ENCODE measurements at places on chromosomes 16 and 17.
A peak's percentile ranks its signal among the peaks of the same experiment; 100 is the strongest.

DNA sequence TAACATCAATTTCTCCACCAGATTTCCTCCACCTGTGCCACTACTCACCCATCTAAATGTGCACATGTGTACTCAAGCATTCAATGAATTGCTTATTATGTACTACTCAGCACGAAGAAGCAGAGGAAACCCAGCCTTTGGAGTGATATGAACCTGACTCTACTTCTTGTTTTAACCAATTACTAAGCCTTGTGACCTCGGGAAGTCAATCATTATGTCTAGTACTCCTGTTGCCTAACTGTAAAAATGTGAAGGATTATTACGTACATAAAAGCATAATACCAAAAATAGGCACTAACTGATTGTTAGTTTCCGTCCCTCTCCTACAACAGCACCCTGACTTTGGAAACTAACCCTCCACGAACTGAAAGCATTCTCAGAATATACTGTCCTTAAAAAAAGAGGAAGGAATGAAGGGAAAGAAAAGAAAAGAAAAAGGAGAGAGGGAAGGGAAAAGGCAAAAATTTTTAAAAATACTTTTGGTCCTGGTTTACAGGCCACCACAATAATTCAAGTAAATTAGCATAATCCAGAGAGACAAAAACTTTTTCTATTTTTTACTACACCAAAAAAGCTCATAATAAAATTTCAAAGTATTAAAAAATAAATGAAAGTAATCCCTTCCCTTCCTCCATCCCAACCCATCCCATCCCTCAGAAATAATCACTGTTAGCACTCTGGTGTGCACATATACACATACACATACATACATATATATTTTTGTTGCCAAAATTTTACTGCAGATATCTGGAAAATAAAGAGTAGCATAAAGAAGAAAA, 53.6 kb downstream of the KANSL1 start:
- no peak for DNase-seq

GRCh38 chr17:74394977-74395376, 27.7 kb downstream of the GPR142 start:
- DNase-seq, result no peak

GRCh38 chr16:2527071-2527783, 4.0 kb downstream of the CEMP1 start:
- DNase-seq, result no peak

DNA sequence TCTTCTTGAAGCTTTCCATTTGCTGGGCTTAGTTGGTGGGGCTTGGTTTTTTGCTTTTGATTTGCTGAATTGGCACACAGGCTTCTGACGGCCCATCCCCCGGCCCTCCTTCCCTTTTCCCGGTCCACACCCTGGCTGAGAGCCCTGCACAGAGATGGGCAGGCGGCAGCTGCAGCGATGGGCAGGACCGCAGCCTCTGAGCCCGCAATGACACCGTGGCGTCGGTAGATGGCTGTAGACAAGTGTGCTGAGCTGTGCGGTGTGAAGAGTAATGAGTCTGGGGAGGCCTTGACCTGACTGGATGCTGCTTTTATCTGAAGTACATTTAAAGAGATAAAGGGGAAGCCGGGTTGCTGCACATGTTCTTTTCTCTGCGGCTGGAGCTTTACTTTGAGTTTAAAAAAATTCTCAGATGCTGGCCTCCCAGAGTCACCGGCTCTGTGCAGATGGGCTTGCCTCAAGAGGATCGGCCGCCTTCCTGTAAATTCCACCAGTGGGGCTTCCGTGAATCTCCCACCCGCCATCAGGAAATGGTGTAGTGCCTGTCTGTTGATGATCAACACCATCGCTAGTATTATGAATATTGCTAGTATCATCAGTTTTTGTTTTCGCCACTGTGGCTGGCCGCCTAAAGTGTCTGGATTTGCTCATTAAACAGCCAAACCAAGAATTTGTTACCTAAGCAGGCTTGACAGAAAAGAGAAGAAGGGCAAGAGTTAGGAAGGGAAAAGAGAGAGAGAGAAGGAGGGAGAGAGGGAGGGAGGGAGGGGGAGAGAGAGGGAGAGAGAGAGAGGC, 245.6 kb upstream of the RBFOX1 start:
- DNase-seq, result peak; percentile 33

- no peak for DNase-seq
Measured at GRCh38 chr17:58808609-58809563, 53.2 kb downstream of the PPM1E start.

- DNase-seq, result no peak
Measured at GRCh38 chr16:81651758-81652718, 127.1 kb upstream of the PLCG2 start.

DNA sequence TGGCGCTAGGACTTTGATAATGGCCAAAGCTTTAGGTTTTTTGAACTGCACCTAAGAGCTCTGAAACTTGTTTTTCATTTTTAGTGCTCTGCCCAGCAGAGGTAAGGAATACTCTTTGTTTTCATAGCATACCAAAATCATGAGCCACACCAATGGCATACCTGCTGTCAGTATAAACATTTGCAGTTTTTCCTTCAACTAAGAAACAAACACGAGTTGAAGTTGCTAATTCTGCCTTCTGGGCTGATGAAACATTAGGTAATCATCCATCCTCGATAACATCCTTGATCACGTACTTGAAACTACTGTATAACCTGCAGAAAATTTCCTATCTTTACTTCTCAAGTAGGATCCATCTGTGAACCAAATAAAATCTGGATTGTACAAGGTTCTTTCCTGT, 20.6 kb upstream of the B4GALNT2 start:
- no peak for DNase-seq

DNA sequence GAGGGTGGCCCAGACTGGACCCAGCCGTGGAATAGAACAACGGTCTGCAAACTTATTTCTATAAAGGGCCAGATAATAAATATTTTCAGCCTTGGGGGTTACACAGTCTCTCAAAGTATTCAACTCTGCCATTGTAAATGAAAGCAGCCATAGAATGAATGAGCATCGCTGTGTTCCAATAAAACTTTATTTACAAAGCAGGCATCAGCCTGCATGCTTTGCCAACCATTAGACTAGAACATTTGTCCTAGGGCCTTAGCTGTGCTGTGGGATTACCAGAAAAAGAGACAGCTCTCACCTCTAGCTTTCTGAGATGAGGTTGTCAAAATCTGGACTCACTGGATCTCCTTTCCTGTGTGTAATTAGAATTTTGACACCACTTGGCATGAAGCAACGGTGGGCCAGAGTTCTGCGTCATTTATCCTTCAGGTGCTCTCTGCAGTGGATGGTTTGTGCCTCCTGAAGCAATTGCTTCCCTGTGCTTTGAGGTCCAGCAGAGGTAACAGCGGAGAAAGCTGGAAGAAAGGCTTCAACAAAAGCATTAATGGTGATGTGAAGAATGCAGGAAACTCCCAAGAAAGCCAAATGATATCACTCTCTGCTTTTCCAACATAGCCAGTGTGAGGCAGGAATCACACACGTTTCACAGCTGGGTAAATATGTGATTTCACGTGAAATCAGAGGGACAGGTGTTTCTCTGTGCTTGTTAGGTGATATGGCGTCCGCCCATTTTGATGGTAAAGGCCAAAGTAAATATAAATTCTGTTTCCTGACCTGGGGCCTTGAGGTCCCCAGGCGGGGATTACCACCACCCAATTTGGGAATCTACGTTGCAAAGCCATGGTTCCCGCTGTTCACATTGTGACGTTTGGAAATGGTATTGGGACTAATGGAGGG, 148.4 kb downstream of the PITPNC1 start:
- no peak for DNase-seq

DNA sequence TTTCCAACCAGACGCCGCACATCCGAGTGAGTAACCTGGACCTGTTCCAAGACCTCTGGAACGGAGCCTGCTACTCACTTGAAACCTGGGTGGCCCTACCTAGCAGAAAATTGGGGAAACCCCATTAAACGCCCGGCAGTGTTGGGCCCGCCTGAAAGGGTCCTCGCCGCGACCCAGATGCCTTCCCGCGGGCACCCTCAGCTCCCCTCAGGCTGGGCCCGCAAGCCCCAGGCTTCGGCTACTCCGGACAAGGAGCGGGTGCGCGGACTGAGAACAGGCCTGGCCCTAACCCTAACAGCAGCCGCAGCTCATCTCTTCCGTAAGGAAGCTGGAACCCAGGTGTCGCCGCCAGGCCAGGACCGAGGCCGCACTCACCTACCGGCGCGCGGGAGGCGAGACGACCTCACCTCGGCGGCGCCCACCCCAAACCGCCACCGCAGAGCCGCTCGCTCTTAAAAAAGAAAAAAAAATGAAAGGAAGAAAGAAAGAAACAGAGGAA, 344 bp downstream of the PSME3IP1 start:
- DNase-seq, result no peak

Data from amygdala (tissue), 56 donors.